Heart right ventricle (tissue), 16 donors: ENCODE measurements at places on chromosomes 3 and 15. TPM values are rescaled to one million over a fixed set of nuclear protein-coding genes. Genes with fewer than 3 reads are reported as not detected.

GRCh38 chr3:184785890-184786279 lies 26.1 kb upstream of the VPS8 start:
- peak overlapping the region; percentile 64 for H3K27ac ChIP-seq
- H3K36me3 ChIP-seq = no peaks in the 10 kb centered on the region
- DNase-seq = no peak

DNA sequence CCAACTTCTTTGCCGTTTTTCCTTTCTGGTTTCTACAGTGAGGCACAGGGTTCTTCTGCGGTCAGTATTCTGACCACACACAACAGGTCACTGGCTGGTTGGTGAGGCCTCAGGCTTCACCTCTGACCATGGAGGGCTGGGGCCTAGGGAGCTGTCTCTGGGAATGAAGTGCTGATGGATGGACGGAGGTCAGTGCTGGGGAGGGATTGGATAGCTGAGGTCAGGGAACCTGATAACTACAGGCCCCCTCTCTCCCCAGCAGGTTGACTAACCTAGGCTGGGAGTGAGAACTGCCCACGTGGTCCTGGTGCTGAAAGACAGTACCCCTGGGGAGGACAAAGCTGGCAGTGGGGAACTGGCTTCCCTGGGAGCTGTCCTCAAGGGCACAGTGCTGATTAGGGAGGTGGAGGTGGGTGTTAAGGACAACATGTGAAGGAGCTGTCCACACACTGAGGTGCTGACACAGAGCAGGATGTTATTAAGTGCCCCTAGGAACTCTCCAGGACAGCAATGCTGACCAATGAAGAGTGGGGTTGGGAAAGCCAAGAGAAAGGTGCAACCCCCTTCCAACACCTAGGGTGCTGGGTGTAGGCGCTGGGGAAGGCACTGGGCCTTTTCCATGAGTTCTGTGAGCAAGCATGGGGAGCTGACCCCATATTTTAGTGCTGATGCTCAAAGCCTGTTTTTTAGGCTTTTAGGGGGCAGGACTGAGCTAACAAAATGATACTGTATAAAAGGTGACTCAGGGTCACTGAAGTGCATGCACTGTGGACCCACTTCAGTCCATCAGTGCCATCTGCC lies 45.2 kb downstream of the ATP2B2 start:
- DNase-seq = peak; percentile 66
- H3K4me3 ChIP-seq = no peak overlapping the region

DNA sequence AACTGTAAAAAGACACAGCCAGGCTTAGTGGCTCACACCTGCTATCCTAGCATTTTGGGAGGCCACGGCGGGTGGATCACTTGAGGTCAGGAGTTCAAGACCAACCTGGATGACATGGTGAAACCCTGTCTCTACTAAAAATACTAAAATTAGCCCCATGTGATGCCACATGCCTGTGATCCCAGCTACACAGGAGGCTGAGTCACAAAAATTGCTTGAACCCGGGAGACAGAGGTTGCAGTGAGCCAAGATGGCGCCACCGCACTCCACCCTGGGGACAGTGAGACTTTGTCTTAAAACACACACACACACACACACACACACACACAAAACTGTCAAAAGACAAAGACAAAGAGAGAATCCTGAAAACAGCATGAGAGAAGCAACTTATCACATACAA lies 18.0 kb downstream of the SPCS1 start:
- DNase-seq = no peak
- H3K27ac ChIP-seq = no peak overlapping the region
- H3K4me1 ChIP-seq = no peaks in the 10 kb centered on the region
- H3K36me3 ChIP-seq = no peaks in the 10 kb centered on the region

GRCh38 chr3:197709135-197709534 lies 27.6 kb downstream of the RUBCN start:
- H3K27ac ChIP-seq = no peak overlapping the region
- peaks cover 6% of the 10 kb centered on the region for H3K36me3 ChIP-seq
- no peak overlapping the region for H3K4me3 ChIP-seq

DNA sequence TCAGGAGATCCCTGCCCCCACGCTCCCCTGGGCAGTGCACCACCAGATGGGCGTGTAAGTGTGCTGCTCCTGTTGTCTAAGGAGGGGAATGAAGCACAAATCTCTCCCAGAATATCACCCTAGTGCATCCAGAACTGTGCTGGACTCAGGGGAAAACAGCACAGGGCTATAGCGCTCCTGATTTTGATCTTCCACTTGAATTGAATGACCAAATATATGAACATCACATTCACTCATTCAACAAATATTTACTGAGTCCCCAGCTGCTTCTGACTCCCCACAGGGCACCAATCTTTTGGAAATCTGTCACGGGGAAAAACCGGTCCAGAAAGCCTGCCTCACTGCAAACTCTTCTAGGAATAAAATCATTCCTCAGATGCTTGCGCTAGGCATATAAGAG lies 2.4 kb downstream of the CPLX3 start:
- no peaks in the 10 kb centered on the region for H3K36me3 ChIP-seq
- DNase-seq = no peak
- H3K27ac ChIP-seq = no peak overlapping the region
- no peak overlapping the region for H3K4me3 ChIP-seq

- H3K27me3 ChIP-seq = no peaks in the 10 kb centered on the region
- H3K36me3 ChIP-seq = no peaks in the 10 kb centered on the region
- no peak overlapping the region for H3K27ac ChIP-seq
- H3K4me1 ChIP-seq = no peaks in the 10 kb centered on the region
These were observed 20.9 kb upstream of the AMOTL2 start for GRCh38 chr3:134395103-134395502.

GRCh38 chr3:154990543-154990942 lies 89.6 kb upstream of the MME start:
- no peaks in the 10 kb centered on the region for H3K4me1 ChIP-seq
- no peaks in the 10 kb centered on the region for H3K27me3 ChIP-seq
- no peak overlapping the region for H3K27ac ChIP-seq
- DNase-seq = no peak
- no peaks in the 10 kb centered on the region for H3K36me3 ChIP-seq

- no peak for DNase-seq
- no peak overlapping the region for H3K4me3 ChIP-seq
- peaks cover 19% of the 10 kb centered on the region for H3K4me1 ChIP-seq
- no peaks in the 10 kb centered on the region for H3K27me3 ChIP-seq
These were observed 47.1 kb upstream of the CTDSPL start for GRCh38 chr3:37814547-37814946.

- H3K4me3 ChIP-seq = no peak overlapping the region
- H3K4me1 ChIP-seq = no peaks in the 10 kb centered on the region
- H3K27ac ChIP-seq = no peak overlapping the region
- H3K36me3 ChIP-seq = no peaks in the 10 kb centered on the region
These were observed 1016.8 kb downstream of the NTRK3 start for GRCh38 chr15:87239582-87240230.

- no peak for DNase-seq
- H3K27ac ChIP-seq = no peak overlapping the region
- H3K4me1 ChIP-seq = peaks cover 52% of the 10 kb centered on the region
- no peaks in the 10 kb centered on the region for H3K27me3 ChIP-seq
- H3K36me3 ChIP-seq = no peaks in the 10 kb centered on the region
- H3K4me3 ChIP-seq = no peak overlapping the region
These were observed 71.4 kb downstream of the PEAK1 start for GRCh38 chr15:77348511-77348910.

GRCh38 chr15:56241374-56242105 lies 2.1 kb downstream of the RFX7 start:
- DNase-seq = no peak
- H3K36me3 ChIP-seq = no peaks in the 10 kb centered on the region
- H3K4me1 ChIP-seq = peaks cover 59% of the 10 kb centered on the region
- H3K4me3 ChIP-seq = peak overlapping the region; percentile 87
- no peaks in the 10 kb centered on the region for H3K27me3 ChIP-seq

DNA sequence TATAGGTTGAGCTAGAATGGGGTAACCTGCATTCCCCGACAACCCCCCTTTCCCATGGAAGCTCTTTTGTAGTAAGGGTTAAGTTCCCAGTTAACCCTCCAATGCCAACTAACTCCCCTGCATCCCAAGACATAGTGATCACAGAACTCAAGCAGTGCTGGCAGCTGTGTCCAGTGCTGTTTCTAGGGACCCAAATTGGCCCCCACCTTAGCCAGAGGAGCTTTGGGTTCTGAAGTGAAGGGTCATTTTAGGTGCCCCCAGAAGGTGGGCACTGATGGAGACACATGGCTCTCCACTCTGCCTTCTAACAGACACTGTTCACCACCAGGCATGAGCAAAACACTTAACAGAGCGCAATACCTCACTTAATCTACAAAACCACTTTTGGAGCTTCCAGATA lies 7.1 kb downstream of the FBXL22 start:
- no peak overlapping the region for H3K27ac ChIP-seq
- H3K4me1 ChIP-seq = peaks cover 26% of the 10 kb centered on the region
- peaks cover 12% of the 10 kb centered on the region for H3K36me3 ChIP-seq
- no peak for DNase-seq
- no peaks in the 10 kb centered on the region for H3K27me3 ChIP-seq

GRCh38 chr3:48997714-48998637 lies 7.9 kb downstream of the P4HTM start:
- H3K27me3 ChIP-seq = no peaks in the 10 kb centered on the region
- H3K4me3 ChIP-seq = no peak overlapping the region
- peaks cover 15% of the 10 kb centered on the region for H3K36me3 ChIP-seq
- no peak for DNase-seq
- no peaks in the 10 kb centered on the region for H3K4me1 ChIP-seq
- no peak overlapping the region for H3K27ac ChIP-seq

DNA sequence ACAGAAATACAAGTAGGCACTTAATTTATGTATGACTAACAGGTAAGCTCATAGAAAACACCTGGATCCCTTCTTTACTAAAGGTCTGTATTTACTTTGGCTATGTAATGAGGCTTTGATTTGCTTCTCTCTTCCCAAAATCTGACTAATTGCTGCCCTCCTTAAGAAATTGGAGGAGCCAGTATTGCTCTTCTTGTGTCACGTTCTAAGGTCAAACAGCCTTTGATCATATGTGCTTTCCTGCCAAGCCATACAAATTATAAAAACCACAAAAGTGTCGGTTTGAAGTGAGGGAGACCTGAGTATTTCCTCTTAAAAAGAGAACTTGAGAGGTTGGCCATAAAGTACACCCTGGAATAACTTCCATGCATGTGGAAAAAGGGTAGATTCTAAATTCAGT lies 112.1 kb upstream of the MB21D2 start:
- H3K27ac ChIP-seq = no peak overlapping the region
- no peak overlapping the region for H3K4me3 ChIP-seq
- no peaks in the 10 kb centered on the region for H3K4me1 ChIP-seq
- H3K36me3 ChIP-seq = no peaks in the 10 kb centered on the region
- no peak for DNase-seq
- H3K27me3 ChIP-seq = no peaks in the 10 kb centered on the region

Gene SMARCC1
- 22.5 TPM for total RNA-seq

Gene IQCF5
- total RNA-seq = not detected

Gene RTP1
- not detected for total RNA-seq

Gene CACNA2D2
- total RNA-seq = 2.1 TPM

Gene MKRN3
- 1.7 TPM for total RNA-seq

Gene C3orf70
- 2.0 TPM for total RNA-seq
